ENCODE measurements at places on chromosomes 2 and 18. TPM values are rescaled to one million over a fixed set of nuclear protein-coding genes. Genes with fewer than 3 reads are reported as not detected.

Gene MLPH
- total RNA-seq: 10.1 TPM

Gene AP1S3
- 2.0 TPM for total RNA-seq

DNA sequence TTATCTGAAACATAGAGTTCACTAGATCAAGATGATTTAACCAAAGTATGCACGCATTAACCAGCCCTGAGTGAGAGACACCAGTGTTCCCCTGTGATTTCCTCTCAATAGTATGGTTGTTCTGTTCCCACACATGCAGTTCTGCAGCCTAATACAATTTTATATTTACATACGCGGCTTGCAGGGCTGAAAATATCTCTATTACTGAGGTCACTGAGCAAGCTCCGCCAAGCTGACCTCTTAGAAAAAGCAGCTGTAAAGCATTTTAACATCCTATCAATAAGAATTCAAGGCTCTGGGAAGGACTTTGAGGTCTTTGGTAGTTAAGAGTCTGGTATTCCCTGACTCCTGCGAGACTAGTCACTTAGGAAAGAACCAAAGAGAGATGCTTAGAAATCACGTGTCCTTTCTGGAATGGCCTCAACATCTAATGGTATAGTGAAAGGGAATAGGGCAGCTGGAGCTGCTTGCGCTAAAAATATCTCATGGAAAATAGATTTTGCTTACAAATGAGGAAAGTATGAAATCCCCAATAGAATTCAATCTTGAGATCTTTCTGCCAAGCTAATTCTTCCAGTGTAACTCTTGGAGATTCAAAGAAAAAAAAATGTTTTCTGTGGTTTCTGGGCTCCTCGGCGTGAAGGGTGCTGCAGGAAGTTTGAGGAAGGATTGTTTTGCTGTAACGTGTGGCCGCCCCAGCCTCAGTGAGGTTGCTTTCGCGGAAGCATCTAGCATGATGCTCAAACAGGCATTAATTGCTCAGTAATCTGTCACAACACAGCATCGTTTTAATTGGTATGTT is 59.2 kb downstream of the DOCK10 start:
- peak; percentile 58 for DNase-seq

Gene MIB1
- total RNA-seq: 57.1 TPM

DNA sequence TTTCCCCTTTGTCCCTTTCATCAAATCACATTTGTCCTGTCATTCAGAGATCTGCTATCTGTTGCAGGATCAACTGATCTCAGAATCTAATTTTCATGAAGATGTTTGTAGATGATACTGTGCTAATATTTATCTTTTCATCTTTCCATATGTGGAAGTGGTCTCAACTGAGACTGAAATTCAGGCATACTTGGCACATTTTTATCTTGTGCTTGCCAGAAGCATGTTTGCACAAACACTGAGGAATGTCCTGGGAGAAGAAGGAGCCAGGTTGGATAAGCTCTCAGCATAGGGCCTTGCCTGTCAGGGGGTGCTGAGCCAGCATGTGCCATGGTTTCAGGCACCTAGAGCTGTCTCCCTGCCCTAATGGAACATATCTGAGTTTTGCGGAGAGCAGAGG is 24.5 kb upstream of the MMADHC start:
- DNase-seq: no peak

Gene AQP12B
- not detected for total RNA-seq

- no peak for DNase-seq
These were observed 277.5 kb upstream of the DDX18 start for GRCh38 chr2:117537032-117537431.

DNA sequence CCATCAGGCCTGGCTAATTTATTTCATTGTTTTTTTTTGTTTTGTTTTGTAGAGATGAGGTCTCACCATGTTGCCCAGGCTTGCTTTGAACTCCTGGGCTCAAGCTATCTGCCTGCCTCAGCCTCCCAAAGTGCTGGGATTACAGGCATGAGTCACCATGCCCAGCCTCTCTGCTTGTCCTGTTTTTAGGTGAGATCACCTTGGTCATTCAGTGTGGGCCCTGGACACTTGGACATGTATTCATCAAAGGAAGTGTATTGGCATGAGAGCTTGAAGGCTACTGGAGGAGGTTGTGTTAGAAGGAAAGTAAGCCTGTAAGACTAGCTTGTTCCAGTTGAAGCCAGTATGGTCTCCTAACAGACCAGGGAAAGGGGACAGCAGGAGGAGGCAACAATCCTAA is 229.2 kb upstream of the RGPD4 start:
- DNase-seq: no peak

Gene LYPD6B
- total RNA-seq: not detected

Gene SERPINB5
- not detected for total RNA-seq

DNA sequence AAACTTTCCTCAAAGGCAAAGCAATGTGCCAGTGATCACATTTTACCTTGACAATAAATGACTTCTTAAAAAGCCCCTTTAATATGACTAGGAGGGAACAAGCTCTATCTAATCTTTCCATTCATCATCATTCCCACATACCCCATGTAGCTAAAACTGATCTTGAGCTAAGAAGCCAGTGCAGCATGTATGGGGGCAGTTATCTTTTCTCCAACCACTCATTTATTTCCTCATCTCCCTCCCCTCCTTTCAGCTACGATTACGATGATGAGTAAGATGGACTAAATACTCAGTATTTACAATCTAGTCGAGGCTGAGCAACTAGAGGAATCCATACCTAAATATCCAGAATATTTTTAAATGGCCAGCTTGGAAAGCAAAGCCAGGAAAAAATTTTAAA is 35.5 kb downstream of the PNO1 start:
- DNase-seq: no peak

Gene XRCC5
- total RNA-seq: 170 TPM

Gene RNF181
- 76.0 TPM for total RNA-seq

Gene LTBP1
- 551 TPM for total RNA-seq

DNA sequence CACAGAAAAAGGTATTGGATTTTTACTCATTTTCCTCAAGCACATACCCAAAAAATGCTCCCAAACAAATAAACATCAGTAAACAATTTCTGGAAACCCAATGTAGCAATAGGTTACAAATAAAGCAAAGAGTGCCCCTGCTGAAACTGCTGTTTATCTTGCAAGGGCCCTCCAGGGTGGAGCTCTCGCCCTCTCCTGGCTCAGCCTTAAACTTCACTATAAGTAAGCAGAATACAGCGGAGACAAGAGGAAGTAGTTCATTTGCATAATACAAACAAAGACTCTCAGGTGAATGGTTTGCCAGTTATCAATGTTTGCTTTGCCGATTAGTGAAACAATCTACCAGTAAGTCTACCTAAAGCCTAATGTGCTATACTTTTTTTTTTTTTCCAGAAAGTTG is 437.6 kb downstream of the DLGAP1 start:
- no peak for DNase-seq

- DNase-seq: no peak
These were observed 6.5 kb upstream of the NT5DC4 start for GRCh38 chr2:112714331-112714730.

Gene FRZB
- 71.4 TPM for total RNA-seq

GRCh38 chr2:42827647-42828486 is 35.5 kb upstream of the HAAO start:
- DNase-seq: peak; percentile 99

DNA sequence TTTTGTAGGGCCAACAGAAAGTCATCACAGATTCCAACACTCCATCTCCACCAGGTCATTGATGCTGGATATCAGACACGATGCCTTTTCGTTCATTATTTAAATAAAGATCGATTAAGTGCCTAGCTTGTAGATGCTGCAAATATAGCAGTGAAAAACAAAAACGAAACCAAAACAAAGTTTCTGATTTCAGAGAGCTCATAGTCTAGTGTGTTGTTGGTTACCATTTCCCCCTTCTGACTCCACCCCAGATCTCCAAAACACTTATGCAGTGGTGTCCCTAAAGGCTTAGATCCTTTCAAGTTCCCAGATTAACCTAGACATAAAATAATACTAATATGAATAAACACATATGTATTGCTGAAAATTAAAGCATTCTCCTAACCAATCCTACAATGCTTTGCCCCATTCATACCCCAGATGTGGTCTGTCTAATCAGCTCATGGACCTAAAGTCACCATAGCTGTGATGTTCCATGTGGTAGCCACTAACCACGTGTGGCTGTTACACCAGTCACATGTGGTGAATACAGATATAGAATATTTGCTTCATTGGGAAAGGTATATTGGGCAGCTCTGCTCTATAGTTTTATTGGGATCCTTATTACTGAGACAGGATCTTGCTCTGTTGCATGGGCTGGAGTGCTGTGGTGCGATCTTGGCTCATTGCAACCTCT is 787.2 kb downstream of the TDRD15 start:
- no peak for DNase-seq

Gene STARD6
- not detected for total RNA-seq

GRCh38 chr2:18831916-18832510 is 242.6 kb upstream of the NT5C1B start:
- DNase-seq: no peak

- no peak for DNase-seq
These were observed 159.6 kb downstream of the MGAT5 start for GRCh38 chr2:134413430-134413829.

DNA sequence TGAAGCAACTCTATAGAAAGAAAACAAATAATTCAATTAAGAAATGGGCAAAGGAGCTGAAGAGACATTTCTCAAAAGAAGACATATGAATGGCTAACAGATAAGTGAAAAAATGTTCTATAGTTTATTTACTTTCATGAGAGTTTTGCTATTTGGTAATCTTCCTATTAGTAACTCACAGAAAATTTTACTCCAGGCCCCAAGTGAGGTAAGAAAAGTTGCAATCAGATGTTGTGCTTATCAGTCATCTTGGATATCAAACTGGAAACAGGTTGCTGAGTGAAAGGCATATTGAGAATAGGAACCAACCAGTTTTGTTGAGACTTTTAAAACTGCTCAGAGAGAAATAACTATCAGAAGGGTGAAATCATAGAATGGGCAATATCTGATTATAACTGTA is 1179.0 kb upstream of the ACVR2A start:
- no peak for DNase-seq

- no peak for DNase-seq
These were observed 695.6 kb upstream of the GCFC2 start for GRCh38 chr2:76406134-76406855.

DNA sequence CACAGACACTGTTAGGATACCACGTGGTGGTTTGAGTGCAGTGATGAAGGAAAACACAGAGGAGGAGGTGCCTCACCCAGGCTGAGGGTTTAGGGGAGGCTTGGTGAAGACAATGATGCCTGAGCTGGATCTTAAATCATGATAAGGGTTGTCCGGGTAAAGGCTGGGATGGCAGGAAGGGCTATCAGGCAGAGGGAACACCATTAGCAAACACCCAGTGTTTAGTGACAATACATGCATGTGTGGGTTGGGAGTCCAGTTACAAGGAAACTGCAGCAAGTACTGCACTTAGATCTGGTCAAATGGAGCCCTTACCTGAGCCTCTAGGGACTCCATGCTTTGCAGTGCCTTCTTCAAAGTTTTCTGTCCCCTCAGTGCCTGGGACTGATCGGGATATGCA is 79.8 kb upstream of the MBOAT2 start:
- no peak for DNase-seq

DNA sequence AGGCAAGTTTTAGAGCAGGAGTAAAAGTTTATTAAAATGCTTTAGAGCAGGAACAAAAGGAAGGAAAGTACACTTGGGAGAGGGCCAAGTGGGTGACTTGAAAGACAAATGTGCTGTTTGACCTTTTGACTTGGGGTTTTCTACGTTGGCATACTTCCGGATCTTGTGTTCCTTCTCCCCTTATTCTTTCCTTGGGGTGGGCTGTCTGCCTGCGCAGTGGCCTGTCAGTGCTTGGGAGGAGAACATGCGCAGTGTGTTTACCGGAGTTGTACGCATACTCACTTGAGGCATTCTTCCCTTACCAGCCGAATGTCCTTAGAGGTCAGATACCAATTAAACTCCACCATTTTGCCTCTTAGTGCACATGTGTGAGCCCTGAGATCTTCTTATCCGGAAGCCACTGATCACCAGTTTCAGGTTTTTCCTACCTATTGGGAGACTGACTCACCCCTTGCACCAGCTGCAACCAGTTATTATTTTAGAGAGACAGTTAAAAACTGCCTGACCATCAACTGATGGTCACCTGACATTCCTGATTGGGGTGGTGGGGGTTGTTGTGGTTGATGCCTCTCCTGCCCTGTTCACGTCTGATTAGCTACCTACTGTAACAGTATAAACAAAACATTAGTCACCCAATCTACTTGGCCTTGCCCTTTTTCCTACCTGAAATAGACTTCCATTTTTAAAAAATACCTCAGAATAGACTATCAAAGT is 67.5 kb downstream of the NYAP2 start:
- no peak for DNase-seq

DNA sequence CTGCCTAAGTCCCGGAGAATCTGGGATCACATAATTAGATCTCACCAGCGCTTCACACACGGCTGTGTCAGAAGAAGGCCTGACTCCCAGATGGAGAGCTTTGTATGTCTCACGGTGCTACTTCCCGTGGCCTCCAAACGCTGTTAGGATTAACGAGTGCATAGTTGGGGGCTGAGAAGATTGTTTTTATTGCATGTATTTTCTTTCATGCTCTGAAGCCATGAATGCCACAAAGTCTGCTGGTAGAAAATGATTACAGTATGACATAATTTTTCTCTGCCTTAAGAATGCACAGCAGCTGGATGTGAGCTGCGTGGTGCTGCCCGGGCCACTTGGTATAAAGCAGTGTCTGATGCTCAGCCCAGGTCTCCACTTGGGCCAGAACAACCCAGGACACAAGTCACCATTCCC is 166.5 kb downstream of the SEPTIN10 start:
- DNase-seq: peak; percentile 41

Gene CHN1
- 25.1 TPM for total RNA-seq

Gene SKOR2
- total RNA-seq: not detected

GRCh38 chr2:38251940-38252339 is 125.1 kb downstream of the ATL2 start:
- DNase-seq: no peak

Gene CDH7
- 0.06 TPM for total RNA-seq

DNA sequence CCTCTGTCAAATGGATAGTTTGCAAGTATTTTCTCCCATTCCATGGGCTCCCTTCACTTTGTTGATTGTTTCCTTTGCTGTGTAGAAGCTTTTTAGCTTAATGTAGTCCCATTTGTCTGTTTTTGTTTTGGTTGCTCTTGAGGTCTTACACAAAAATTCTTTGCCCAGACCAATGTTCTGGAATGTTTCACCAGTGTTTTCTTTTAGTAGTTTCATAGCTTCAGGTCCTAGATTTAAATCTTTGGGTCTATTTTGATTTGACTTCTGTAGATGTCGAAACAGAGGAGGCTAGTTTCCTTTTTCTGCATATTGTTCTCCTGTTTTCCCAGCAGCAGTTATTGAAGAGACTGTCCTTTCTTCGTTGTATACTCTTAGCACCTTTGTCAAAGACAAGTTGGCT is 351.6 kb downstream of the PTPRM start:
- no peak for DNase-seq

Gene GDF7
- 15.9 TPM for total RNA-seq

GRCh38 chr18:52484977-52485376 is 145.0 kb downstream of the DCC start:
- DNase-seq: no peak

Data from aorta (tissue), 5 donors.